Caco-2 (cell line): ENCODE measurements at places on chromosomes 7 and 10.

GRCh38 chr7:130914554-130915294 is 180.7 kb upstream of the KLF14 start:
- DNase-seq, result no peak

DNA sequence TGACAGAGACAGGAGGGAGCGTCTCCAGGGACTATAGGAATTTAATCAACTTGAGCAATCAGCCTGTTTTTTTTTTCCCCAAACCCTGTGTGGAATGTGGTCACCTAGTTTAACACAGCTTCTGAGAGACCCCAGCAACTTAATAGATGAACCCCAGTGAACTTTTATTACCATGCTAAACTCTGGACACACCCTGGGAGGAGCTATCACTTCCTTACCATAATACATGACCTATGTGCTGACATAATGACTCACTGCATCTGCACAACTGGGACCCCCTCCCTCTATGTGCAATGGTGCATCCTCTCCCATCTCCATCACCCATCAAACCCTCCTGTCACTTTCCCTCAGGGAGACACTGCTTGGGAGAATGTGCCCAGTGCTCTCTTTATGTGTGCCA is 83.7 kb downstream of the EPC1 start:
- no peak for DNase-seq

GRCh38 chr7:150375662-150376521 is 3.2 kb upstream of the ZNF775 start:
- no peak for DNase-seq

DNA sequence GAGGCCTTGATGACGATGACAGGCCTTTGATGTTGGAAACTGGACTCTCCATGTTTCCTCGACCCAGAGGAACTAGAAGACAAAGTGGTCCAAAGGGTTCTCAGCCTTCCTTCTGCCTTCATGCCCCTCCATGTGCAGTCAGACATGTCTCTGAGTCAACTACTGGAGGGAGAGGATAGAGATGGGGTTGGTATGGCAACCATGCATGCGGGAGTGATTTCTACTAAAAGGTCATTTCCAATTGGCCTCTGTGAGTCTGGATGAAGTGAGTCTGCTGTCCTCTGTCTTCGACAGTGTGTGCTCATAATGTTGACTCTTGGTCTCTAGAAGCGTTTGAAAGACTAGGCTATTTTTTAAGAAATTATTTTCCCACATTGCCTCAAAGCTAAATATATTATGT is 29.2 kb downstream of the STK17A start:
- DNase-seq, result no peak

DNA sequence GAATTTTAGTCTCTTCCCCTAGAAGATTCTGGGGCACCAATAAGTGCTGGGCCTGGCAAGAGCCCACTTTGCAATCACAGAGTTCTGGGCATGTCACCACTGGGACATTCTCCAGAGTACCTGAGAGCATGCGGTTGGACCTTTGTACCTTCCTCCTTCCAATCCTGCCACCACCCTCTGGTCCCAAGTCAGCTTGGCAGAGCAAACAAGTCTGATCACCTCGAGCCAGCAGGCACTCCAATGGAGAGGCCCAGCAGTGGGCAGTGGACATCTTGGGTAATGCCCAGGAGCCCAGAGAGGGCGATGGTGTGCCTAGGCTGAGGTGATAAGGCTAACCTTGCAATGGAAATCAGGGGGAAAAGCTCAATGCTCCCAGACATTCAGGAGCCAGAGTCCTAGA is 43.4 kb downstream of the SH3PXD2A start:
- DNase-seq, result no peak

- no peak for DNase-seq
Observed at GRCh38 chr10:116156819-116157218, 116.2 kb downstream of the GFRA1 start.

DNA sequence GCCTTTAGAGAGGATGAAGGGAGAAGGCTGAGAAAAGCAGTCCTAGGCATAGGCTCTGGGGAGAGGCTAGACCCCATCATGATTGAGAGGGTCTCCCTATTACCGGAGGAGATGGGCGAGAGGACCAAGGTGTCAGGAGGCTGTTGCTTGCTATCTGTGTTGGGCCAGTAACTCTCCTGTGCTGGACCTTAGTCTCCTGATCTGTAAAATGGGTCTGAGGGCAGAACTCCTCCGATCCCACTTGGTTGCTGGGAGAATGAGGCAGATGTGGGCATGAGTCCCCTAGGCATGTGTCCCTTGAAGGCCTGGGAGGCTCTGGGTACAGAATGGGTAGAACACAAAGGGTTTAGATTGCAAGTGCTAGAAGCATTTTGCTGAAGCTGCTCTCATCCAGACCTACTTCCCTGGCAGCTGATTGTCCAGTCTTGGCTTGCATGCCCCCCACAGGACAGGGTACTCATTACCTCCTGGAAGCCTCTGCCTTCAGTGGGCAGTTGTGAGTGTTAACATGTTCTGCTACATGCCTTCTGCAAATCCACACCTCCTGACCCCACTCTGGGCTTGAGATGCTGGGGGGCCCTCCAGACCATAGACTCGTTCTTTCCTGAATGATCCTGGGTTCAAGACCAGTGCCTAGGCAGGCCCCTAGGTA is 4.4 kb downstream of the ZMIZ1 start:
- no peak for DNase-seq

DNA sequence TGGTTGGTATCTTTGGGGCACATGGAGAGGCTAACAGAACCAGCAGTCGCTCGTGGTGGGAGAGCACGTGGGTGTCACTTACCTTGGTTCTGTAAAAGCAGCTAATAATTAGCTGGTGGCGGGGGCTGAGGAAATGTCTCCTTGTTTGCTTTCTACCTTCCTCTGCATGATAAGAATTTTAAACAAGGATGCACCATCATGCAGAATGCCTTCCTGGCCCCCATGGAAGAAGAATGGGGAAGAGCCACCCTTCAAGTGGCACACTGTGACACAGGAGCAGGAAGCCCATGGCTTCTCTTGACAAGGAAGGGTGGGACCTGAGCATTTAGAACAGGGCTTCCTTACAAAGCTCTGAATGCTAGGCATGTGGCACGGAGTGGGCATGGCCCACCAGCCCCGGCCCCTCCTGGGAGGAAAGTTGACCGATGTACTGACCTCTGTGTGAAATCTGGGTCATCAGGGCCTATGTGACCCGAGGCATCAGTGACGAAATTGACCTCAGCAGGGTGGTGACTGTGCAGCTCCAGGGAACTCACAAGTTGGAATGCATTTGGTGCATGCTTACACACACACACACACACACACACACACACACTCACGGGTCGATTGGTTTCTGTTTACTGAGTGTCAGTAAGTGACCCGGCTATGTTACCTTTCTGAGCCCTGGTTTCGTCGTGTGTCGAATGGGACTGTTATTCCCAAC is 116.9 kb upstream of the ANLN start:
- DNase-seq, result peak; percentile 53

DNA sequence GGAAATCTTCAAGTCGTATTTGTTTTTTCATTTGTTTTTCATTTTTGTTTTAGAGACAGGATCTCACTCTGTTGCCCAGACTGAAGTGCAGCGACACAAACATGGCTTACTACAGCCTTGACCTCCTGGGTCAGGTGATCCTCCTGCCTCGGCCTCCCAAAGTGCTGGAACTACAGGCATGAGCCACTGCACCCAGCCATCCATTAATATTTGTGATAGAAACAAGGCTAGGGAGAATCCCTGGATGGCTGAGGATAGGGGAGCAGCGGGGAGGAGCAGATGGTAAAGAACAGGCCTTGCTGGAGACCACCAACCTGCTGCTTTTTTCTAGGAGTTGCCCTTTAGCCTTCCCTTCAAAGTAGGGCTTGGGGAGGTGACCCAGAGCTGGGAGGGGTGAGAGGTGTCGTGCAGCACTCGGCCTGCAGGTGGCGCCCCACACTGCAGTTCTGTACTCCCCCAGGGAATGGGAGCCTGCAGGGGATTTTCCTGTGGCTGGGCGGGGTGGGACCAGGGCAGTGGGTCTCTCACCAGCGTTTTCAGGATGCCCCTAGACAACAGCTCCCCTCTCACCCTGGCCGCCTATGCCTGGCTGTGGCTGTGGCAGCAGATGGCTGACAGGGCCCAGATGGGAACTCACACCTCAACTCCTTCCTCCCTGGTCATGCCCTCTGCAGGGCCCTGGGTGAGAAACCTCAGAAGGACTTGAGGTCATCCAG is 12.6 kb upstream of the CDH23 start:
- peak; percentile 80 for DNase-seq

DNA sequence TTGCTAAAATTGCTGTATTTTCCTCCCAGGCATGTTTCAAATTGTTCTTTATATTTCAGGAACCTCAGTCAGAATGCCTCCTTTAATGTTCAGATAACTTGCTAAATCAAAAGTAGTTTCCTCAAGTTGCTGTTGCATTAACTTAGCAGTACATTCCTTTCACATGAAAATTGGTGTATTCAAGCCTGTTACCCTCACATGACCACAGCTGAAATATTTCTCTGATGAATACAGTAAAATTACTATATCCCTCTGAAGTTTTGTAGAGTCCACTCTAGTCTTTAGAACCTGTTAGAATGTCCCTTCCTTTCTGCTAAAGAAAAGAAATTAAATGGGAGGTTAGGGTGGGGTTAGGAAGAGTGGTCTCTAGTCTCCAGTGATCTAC is 24.5 kb upstream of the C1GALT1 start:
- DNase-seq, result no peak

GRCh38 chr10:25820472-25820871 is 113.6 kb upstream of the MYO3A start:
- DNase-seq, result no peak

GRCh38 chr7:38123494-38123893 is 54.6 kb upstream of the STARD3NL start:
- DNase-seq, result no peak

GRCh38 chr10:121751191-121751760 is 153.0 kb upstream of the FGFR2 start:
- DNase-seq, result no peak

DNA sequence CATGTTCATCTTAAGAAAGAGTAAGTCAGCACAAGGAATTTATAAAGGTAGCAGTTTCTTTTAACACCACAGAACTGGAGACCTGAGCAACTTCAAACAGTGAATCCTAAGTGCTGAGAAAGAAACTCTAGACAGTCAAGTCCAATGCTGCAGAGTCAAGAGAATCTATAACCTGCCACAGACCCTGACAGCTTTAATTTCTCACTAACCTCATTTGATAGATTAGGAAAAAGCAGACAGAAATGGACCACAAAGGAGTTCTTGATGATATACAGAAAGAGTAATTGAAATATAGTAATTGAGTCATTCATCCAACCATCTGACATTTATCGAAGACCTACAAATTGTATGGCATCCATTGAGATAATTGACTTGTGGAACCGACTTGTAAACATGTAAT is 847.0 kb downstream of the SORCS1 start:
- DNase-seq, result no peak

- DNase-seq, result peak; percentile 84
Observed at GRCh38 chr7:75905785-75906604, 9.0 kb upstream of the POR start.

GRCh38 chr7:80335511-80336231 is 176.2 kb downstream of the GNAT3 start:
- peak; percentile 36 for DNase-seq

- no peak for DNase-seq
Observed at GRCh38 chr10:89946106-89946505, 244.7 kb downstream of the KIF20B start.

- no peak for DNase-seq
Observed at GRCh38 chr7:106418094-106418493, 133.3 kb upstream of the NAMPT start.

DNA sequence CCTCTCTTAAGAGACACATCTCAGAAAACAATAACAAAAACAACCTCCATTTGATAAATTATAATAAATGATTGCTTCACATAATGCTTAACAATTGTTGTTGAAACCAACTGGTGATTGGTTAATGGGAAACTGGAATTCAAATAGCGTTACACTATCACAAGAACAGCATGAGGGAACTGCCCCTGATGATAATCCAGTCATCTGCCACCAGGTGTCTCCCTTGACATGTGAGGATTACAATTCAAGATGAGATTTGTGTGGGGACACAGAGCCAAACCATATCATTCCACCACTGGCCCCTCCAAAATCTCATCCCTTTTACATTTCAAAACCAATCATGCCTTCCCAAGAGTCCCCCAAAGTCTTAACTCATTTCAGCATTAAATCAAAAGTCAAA is 375.9 kb downstream of the BMPER start:
- DNase-seq, result no peak

DNA sequence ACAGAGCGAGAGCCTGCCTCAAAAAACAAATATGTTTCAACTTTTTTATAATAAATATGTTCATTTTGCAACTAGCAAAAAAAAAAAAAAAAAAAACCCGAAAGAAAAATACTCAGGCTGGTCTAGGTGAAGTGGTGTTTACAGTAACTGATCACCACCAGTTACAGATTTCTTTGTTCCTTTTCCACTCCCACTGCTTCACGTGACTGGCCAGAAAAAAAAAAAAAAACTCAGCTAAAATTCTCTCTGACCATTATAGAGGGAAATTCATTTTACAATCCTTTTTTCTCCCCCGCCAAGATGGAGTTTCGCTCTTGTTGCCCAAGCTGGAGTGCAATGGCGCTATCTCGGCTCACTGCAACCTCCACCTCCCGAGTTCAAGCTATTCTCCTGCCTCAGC is 4.6 kb upstream of the ASCC1 start:
- DNase-seq, result no peak

GRCh38 chr10:29981510-29981909 is 77.9 kb downstream of the JCAD start:
- no peak for DNase-seq
